ENCODE measurements at places on chromosomes 12 and 14.

DNA sequence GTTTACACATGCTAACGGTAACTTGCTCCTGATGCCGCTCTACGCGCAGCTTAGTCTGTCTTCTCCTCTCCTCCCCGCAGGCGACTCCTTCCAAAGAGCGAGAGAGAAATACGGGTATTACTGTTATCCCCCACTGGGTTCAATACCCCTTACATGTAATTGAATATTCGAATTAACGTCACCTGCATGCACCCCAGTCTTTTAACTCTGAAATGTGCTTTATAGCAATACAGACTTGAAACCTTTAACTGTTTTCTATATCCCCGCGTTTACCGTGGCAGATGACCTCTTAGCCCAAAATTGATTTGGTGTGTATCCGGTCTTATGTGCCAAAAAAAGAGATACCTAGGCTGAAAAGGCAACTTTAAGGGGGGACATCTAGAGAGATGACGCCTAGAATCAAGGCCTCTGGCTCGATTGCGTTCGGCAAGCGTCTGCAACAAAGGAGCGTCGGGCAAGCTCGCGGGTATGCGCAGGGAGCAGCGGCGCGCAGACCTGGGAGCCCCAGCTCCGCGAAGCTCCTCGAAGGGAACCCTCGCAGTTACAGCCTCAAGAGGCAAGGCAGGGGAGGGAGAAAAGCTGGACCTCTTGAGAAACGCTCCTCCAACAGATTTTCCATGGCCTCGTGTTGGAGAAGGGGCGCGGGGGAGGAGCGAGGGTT is 6.8 kb upstream of the FOXG1 start:
- DNase-seq = no peak

DNA sequence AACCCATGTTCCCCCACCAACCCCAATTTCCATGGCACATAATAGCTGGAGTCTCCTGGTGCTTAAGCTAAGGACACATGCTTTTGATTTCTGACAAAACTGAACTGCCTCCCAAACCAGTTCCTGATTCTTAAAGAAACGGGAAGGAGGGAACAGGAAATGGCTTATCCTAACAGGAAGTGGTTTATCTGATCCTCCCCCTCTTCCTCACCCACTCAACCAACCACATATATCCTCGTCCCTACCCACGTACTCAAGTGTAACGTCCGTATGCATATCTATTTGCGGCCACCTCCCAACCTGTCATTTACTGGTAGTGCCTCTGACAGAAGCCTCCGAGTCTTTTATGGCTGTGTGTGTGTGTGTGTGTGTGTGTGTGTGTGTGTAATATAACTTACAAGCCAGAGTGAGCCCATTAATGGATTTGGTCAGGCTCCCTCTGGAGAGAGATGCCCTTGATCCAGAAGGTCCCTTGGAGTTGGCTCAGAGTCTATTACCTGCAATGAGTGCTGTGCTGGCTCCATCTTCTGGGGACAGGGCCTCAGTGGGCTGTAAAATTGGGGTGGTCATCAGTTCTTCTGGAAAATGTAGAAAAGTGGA is 7.7 kb downstream of the DAZAP2 start:
- DNase-seq = no peak

DNA sequence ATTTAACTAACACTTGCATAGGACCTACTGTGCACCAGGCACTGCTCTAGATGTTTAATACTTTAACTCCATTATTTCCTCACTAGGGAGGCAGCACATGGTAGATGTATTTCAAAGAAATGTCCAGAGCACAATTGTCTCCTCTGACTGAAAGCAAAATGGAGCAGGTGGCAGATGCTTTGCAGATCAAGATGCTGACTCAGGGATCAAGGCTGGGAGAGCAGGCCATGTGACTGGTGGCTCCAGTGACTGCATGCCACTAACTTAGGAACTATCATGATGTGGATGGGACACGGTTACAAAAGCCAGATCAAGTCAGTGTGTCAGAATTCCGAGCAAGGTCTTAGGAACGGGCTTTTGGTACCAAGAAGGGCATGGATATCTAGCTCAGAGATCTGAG is 28.2 kb downstream of the SERPINA11 start:
- DNase-seq = no peak

- no peak for DNase-seq
These were observed 26.0 kb downstream of the TMBIM6 start for GRCh38 chr12:49767333-49767732.

- no peak for DNase-seq
These were observed 36.1 kb upstream of the PRB2 start for GRCh38 chr12:11431486-11431885.

GRCh38 chr12:91630083-91630482 is 447.5 kb upstream of the DCN start:
- no peak for DNase-seq
